ENCODE measurements at places on chromosomes 4 and X.

DNA sequence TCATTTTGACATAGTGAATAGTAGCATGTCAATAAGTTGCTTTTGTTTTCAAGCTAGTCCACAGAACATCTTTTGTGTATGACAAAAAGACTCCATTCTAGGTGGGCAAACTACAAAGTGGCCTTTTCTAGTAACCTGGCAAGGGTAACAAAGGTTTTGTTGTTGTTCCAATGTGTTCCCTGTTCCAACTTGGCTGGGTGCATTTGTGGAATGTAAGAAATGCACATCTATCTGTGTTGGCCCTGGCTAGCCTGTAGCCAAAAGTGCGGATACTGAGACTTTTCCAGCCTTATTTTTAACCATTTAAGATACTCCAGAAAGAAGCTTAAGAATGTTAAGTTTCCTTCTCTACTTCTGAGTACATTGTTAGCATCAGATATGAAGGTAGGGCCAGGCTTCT lies 118.7 kb upstream of the CHRDL1 start:
- DNase-seq: no peak

DNA sequence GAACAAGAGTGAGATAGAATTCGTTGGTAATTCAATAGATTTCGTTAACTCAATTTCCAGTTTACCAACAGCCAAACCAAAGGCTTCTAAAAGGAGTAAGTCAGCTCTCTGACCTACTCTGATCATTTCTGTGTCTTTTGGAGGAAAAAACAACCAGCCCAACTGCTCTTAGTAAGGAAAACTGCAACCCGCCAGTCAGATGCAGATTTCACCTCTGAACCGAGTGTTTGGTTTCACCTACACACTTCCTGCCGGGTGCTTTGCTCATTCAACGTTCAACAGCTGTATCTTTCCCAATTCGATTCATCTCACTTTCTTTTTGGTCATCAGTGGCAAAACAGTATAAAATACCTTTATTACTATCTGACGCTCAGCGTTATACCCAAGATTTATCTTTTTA lies 24.5 kb downstream of the TMSB4X start:
- no peak for DNase-seq

GRCh38 chr4:61298178-61298740 lies 98.1 kb downstream of the ADGRL3 start:
- no peak for DNase-seq

- no peak for DNase-seq
These were observed 79.6 kb upstream of the RBPJ start for GRCh38 chr4:26241179-26241578.

- no peak for DNase-seq
These were observed 135.0 kb downstream of the AMMECR1 start for GRCh38 chrX:110182865-110183264.

GRCh38 chr4:168357941-168358340 lies 39.4 kb upstream of the DDX60 start:
- no peak for DNase-seq

DNA sequence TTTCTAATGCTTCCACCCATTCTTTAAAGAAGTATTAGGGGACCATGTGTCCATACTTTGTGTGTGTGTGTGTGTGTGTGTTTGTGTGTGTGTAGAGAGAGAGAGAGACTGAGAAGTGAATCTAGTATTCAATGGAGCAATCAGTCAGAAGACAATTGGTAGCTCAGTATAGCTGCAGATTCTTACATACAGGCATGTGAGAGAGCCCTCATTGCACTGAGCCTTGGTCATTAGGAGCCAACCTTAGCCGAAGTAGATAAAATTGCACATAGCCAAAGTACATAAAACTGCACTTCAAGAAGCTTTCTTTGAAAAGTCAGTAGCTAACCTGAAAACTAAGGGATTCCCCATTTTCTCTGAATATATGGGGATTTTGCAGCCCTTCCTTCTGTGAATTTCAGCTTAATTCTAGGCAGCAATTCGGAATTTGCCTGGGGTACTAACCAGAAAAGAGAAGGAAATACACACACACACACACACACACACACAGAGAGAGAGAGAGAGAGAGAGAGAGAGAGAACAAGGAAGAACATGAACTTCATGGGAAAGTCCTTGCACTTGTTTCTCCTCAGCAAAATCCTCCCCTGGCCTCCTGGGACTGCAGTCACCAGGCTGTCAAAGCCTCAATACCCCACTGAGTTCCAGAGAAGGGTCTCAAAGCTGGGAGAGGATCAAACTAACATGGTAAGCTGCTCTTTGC lies 1.7 kb upstream of the PRDM8 start:
- DNase-seq: no peak

GRCh38 chrX:17442898-17443297 lies 67.9 kb downstream of the NHS start:
- DNase-seq: no peak

DNA sequence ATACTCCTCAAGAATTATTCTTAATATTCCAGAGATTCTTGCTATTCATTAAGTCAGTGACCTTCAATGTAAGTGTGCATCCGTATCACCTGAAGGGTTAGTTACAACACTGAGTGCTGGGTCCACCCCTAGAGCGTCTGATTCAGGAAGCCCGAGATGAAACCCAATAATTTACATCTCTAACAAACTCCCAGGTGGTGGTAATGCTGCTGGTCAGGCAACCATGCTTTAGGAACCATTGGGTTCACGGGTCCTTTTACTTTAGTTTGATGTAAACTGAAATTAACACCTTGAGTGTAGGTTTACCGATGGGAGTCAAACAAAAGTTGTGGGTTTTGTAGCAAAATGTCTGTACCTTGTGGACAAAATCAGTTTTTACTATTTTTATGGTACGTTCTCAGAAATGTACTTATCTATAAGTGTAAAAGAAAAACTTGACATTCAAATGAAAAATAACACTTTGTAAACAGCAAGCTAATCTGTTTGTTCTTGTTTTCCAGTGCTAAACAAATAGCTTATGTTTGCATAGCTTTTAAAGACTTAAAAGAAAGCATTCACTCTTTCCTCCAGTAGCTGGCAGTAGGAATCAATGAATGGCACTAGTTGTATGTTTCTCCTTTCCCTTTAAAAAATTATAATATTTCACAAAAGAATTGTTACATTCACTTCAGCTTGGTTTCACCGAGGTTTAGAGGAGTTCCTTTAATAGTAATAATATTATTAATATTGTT lies 32.7 kb downstream of the ACE2 start:
- no peak for DNase-seq

DNA sequence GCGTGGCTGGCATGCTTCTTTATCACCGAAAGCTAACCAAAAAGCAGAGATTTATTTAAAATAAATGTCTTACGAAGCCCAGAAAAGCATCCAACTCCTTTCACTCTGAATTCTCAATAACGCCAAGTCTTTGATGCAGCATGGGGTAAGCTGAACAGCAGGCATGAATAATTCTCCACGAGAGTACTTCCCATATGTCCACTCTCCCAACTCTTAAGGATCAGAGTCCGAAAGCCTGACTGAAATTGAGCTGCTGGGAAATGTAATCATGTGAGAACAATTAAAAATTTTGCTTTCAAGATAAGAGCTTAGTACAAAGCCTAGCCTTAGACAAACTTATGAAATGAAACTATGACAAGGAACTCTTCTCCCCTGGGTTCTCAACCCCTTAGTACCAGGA lies 7.5 kb upstream of the SLC39A8 start:
- no peak for DNase-seq

DNA sequence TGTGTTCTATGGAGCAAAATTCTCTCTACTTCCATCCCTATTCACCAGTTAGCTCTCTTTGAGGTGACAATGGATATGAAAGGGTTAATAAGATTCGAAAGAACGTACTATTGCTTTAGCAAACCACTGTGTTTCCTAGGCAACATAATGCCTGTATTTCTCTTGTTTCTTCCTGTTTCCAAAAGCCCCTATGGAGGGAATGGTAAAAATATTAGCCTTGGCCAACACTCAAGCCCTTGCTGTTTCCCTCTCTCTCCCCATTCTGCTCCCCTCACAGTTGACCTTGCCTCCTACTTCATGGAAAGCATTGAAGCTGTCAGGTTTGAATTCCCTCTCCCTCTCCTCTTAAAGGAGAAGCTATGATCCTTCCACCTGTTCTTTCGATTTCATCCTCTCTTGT lies 9.6 kb upstream of the PGRMC1 start:
- peak; percentile 74 for DNase-seq

Measured in lung (tissue), 17 donors.